ENCODE measurements at places on chromosomes 6 and 20. TPM values are rescaled to one million over a fixed set of nuclear protein-coding genes. Genes with fewer than 3 reads are reported as not detected.

The CLVS2 gene
- 0.60 TPM for total RNA-seq

The PCSK2 gene
- total RNA-seq = not detected

The DZANK1 gene
- total RNA-seq = 1.3 TPM

The FLRT3 gene
- 17.4 TPM for total RNA-seq

The GTSF1L gene
- not detected for total RNA-seq

The ADGRG6 gene
- total RNA-seq = 12.1 TPM

The BMP2 gene
- 13.4 TPM for total RNA-seq

The ELOVL4 gene
- total RNA-seq = 5.1 TPM

Measured in A375 (cell line).